ENCODE measurements at places on chromosomes 12 and 14.

GRCh38 chr12:55925870-55926737 is 1.6 kb downstream of the PYM1 start:
- no peak for DNase-seq

DNA sequence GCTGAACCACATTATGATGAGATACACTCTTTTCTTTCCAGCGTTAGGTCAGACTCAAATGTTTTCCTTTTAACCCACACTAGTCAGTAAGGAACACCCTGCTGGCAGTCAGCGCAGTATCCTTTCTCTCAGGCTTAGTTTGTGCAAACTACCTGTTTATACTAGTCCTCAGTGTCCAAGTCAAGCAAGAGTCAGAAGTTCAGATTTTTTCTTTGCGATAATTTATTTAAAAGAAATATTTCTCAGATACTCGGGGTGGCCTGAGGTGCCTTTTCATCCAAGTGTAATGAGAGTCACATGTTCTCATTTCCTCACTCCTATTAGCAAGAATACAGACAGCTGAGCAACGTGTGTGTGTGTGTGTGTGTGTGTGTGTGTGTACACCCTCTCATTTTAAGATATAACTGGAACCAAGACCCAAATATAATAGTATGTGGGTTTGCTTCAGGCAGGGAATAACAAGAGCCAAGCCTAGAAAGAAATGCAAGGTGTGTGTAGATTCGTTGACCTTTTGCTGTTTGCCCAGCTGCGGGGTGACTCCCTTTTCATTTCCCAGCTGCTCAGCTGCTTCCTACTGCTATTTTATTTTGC is 182.7 kb downstream of the KICS2 start:
- DNase-seq = no peak

DNA sequence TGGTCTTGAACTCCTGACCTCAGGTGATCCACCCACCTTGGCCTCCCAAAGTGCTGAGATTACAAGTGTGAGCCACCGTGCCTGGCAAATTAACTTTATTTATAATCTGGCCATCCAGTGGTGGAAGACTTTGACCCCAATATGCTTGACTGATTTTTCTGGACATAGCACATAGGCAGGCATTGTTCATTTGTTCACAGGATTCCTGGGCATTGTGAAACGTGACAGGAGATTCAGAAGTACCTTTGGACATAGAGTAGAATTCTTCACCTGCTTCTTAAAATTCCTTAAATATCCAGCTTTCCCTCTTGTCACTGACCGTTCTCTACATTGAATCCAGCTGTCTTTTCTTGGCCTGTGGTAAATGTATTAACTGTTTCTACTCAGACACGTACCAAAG is 103.1 kb downstream of the SCN8A start:
- DNase-seq = no peak

- peak; percentile 75 for DNase-seq
These were observed at the start of gene ARL6IP4 for GRCh38 chr12:122980183-122981035. Gene ARL6IP4 (plus strand): TSS chr12:122980681. CDS start chr12:122981140, 459 bp downstream.

GRCh38 chr14:94449930-94450329 is 2.7 kb downstream of the SERPINA11 start:
- no peak for DNase-seq

- DNase-seq = peak; percentile 49
These were observed 9.8 kb downstream of the GALNT6 start for GRCh38 chr12:51381226-51382079.

GRCh38 chr12:122753319-122753650 is 661 bp downstream of the DENR start:
- no peak for DNase-seq

- no peak for DNase-seq
These were observed 43.0 kb downstream of the SPRING1 start for GRCh38 chr12:116694653-116695463.

GRCh38 chr12:65881348-65881961 is 57.2 kb downstream of the HMGA2 start:
- DNase-seq = peak; percentile 78

DNA sequence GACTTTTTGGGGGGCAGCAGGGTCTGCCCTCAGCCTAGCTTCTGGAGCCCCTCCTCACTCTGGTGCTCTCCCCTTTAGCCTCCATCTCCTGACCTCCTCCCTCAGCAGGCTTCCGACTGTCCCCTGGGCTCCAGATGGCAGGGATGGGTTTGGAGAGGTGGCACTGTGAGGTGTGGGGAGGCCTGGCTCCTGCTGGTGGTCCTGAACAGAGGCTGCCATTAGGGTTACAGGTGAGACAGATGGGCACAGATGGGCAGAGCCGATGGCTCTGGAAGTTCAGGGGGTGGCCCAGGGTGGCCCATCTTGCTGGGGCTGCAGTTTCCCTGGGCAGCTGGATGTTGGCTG is 68.5 kb upstream of the BEGAIN start:
- no peak for DNase-seq

DNA sequence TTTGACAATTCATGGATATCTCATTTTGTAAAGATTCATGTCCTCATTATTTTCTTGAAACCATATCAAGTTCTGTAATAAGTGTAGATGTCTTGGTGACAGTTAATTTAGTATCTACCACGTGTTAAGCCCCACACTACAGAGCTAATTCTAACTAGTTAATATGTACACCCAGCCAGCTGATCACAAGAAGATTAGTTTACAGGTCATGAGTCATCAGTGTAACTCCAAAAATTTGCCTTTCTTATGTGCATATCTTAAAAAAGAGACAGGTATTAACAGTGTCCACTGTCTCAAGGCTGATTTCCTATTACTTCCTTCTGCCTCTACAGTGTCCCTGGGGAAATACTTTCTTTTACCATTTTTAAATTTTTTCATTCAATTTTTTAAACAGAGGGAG is 13.3 kb upstream of the YBX3 start:
- no peak for DNase-seq

DNA sequence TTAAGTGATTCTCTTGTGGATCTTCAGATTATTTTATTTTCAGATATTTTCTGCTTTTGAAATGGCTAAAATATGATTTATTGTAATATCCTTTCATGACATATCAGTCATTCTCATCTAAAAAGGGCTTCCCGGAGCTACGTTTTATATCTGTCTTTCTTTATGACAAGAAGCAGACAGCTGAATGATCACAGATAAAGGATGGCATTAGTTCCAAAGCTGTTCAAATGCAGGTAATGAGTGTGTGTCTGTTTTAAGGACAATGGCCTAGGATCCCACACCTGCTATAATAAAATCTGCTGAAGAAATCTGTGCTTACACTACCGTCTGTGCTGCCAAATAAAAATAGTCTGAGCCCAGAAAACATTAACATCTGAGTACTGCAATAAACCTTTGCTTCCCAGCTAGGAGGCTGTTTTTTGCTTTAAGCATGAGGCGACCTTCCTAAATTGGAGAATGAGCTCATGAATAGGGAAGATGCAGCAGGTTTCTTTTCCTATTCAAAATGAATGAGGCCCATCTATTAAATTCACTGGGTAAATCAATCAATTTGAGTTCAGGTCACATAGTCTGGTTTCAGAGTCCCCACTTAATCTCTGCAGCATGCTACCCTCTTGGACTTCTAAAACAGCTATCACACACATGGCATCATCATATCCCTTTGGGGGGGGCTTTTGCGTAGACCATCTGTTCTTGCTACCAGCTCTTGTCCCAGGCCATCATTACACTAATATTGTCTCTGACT is 498.5 kb downstream of the NELL2 start:
- DNase-seq = no peak

DNA sequence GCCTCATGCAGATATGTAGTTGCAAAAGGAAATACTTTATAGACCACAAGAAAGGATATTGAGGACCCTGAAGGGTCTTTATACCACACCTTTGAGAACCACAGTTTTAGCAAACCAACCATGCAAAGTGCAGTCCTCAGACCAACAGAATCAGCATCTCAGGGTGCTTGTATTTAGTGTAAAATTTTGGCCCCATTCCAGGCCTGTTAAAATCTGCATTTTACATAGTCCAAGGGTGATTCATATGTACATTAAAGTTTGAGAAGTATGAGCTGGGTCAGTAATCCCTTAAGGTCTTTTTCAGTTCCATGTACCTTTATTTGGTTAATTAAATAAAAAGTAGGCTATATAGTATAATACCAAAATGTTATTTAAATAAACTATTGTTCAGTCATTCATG is 91.2 kb downstream of the WNK1 start:
- peak; percentile 68 for DNase-seq

DNA sequence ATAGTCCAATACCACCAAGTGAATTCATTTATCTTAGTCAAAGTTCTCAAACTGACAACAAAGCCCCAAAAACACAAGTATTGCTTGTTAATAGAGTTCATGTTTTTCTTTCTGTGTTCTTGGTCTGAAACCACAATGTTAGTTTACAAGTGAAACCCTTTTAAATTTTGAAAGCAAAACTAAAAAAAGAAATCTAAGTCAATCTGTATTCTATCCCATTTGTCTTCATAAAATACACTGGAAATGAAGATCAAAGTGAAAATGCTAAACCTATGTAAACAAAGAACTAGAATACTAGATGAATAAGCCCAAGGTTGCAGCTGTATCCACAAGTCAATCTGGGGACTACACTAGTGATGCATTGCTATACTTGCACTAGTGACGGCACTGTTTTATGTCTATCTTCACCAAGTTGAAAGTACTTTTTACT is 10.4 kb downstream of the MAP4K5 start:
- peak; percentile 36 for DNase-seq

GRCh38 chr14:69153152-69153872 is 393 bp upstream of the DCAF5 start:
- peak; percentile 94 for DNase-seq

GRCh38 chr12:32089586-32089985 is 17.1 kb upstream of the BICD1 start:
- DNase-seq = peak; percentile 14

- no peak for DNase-seq
These were observed 572.7 kb downstream of the VRK1 start for GRCh38 chr14:97369901-97370300.

- DNase-seq = peak; percentile 83
These were observed 2.3 kb downstream of the MMP14 start for GRCh38 chr14:22838631-22839041.

DNA sequence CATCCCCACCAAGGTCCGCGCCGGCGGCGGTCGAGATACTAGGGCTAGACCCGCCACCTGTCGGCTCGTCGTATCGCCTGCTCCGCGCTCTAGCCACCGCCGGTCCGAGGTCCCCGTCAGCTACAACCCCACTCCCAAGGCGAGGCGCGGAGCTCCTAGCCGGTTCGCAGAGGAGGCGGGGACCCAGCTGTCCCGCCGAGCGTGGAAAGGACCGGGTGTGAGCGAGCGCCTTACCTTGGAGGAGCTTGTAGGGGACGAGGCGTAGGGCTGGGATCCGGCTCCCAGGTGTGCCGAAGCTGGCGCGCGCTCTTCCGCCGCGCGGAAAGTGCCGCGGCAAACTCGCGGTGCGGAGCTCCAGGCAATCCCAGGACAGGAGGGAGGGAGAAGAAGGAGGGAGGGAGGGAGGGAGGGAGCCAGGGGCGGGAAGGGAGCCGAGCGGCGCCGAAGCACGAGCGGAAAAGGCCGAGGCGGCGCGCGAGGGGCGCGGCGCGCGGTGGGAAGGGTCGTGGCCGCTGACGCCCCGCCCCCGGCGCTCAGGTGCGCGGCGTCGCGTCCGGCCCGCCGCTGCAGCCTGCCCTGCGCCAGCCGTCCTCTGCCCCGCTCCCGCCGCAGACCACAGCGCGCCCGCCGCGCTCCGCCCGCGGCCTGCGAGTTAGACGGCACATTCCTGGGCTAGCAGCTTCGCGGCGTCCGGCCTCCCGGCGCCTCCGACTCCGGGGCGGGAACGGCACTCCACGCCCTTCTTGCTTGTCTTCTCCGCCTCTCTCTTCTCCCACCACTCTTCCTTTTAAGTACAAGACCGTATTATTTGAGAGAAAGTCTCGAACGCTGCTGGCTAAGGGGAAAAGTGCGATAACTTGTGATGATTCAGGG is at the start of gene PAWR:
PAWR (minus strand) TSS at position 327 of the 873 bp plus-strand sequence. CDS start 720 bp downstream, outside the sequence.
- DNase-seq = peak; percentile 97

GRCh38 chr12:102951841-102952240 is 5.6 kb upstream of the ASCL1 start:
- DNase-seq = no peak

DNA sequence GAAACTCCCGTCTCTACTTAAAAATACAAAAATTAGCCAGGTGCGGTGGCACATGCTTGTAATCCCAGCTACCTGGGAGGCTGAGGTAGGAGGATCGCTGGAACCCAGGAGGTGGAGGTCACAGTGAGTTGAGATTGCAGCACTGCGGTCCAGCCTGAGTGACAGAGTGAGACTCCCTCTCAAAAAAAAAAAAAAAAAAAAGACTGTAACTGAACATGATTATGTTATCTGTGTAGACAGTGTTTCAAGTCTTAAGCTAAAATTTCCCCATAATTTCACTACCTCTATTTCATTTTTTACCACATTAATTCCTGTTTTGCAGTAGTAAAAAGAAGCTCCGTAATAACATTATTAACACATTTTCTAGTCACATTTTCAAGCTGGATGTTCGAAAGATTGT is 5.4 kb downstream of the PLBD1 start:
- no peak for DNase-seq

GRCh38 chr12:114286145-114286544 is 119.8 kb downstream of the TBX5 start:
- DNase-seq = no peak

GRCh38 chr12:41515953-41516352 is 327.8 kb downstream of the PDZRN4 start:
- DNase-seq = no peak

GRCh38 chr12:24822121-24822899 is 126.6 kb downstream of the BCAT1 start:
- peak; percentile 30 for DNase-seq

DNA sequence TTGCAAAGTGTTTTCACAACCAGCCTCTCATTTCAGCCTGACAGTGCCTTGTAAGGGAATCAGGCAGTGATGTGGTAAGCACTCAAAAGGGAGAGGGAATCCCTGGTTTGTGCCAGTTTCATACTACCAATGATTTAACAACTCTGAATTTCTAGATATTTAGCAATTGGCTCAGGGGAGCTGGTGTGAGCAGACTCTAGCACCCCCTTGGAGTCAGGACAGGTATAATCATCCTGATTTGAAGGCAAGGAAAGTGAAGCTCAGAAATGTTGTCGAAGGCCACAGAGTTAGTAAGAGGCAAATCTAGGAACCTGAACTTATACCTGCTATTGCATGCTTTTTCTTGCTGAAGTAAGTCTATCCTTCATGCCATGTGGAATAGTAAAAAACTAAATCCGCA is 63.1 kb upstream of the DACT1 start:
- DNase-seq = no peak

GRCh38 chr14:48580692-48581091 is 905.3 kb upstream of the MDGA2 start:
- DNase-seq = no peak

DNA sequence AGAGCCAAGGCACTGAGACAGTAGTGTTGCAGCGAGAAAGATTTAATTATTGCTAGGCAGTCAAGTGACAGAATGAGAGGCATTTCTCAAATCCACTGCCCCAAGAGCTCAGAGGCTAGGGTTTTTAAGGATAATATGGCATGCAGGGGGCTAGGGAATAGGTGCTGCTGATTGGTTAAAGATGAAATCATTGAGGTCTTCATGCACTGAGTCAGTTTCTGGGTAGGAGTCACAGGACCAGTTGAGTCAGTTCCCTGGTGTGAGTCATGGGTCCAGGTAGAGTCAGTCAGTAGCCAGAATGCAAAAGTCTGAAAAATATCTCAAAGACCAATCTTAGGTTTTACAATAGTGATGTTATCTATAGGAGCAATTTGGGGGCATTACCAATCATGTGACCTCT is 323.8 kb downstream of the RGS6 start:
- no peak for DNase-seq

Data from fibroblast of skin of back (primary cell).